HCT116 (cell line): ENCODE measurements at places on chromosomes 1 and 21. TPM values are rescaled to one million over a fixed set of nuclear protein-coding genes. Genes with fewer than 3 reads are reported as not detected.

FAM110D gene
- total RNA-seq: 0.34 TPM

TSEN15 gene
- 31.1 TPM for total RNA-seq

FAM177B gene
- not detected for total RNA-seq

KCNE2 gene
- not detected for total RNA-seq

HAO2 gene
- not detected for total RNA-seq

ATP5IF1 gene
- 169 TPM for total RNA-seq

ZNF648 gene
- total RNA-seq: 0.57 TPM

DYNLT5 gene
- not detected for total RNA-seq

WDR4 gene
- 34.8 TPM for total RNA-seq

S100A7A gene
- total RNA-seq: not detected

SPTA1 gene
- total RNA-seq: not detected

MYOC gene
- total RNA-seq: not detected

MASP2 gene
- 0.25 TPM for total RNA-seq

MAP3K7CL gene
- 0.57 TPM for total RNA-seq

KRTAP26-1 gene
- total RNA-seq: not detected

JAM2 gene
- 0.15 TPM for total RNA-seq

SRGAP2 gene
- total RNA-seq: 58.2 TPM

KLHDC9 gene
- total RNA-seq: 1.4 TPM

EPHA8 gene
- total RNA-seq: 0.30 TPM

CFHR3 gene
- total RNA-seq: not detected

C4BPA gene
- 0.32 TPM for total RNA-seq

XCL2 gene
- total RNA-seq: not detected

ZNF697 gene
- total RNA-seq: 5.9 TPM
